ENCODE measurements at places on chromosomes 4 and X.

- no peak for DNase-seq
These were observed 133.2 kb downstream of the NLGN4X start for GRCh38 chrX:6095469-6095868.

DNA sequence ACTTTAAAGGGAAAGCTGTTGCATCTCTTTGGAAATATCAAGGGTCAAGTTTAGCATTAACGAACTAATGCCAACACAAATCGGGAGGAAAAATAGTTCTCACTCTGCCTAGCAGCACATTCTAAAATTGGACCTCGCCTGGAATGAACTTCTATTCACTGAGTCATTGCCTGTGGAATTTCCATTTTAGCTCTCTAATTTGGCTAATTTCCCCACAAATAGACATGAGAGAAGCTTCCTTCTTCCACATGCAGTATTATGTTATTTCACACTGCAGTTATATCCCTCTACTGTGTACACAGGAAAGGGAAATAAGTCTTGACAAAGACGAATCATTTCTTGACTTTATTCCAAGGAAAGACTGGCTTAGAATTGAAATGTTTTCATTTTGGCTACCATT, 9.3 kb downstream of the ZXDA start:
- no peak for DNase-seq

DNA sequence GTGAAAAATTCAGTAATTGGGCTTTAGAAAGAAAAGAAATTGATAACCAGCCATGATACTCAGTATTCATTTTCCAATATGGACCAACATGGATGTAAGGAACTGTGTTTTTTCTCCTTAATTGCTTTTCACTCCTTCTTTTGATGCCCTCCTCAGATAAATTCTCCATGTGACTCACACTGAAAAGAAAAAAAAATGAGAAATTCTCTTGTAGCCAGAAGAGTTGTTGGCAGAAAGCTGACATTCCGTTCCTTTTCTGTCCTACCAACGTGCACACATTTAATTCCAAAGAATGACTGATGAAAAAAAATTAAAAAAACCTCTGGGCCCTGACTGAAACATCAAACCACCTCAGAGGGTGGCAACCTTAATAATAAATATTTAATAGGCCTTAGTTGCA, 153.1 kb downstream of the AMELX start:
- DNase-seq: no peak

DNA sequence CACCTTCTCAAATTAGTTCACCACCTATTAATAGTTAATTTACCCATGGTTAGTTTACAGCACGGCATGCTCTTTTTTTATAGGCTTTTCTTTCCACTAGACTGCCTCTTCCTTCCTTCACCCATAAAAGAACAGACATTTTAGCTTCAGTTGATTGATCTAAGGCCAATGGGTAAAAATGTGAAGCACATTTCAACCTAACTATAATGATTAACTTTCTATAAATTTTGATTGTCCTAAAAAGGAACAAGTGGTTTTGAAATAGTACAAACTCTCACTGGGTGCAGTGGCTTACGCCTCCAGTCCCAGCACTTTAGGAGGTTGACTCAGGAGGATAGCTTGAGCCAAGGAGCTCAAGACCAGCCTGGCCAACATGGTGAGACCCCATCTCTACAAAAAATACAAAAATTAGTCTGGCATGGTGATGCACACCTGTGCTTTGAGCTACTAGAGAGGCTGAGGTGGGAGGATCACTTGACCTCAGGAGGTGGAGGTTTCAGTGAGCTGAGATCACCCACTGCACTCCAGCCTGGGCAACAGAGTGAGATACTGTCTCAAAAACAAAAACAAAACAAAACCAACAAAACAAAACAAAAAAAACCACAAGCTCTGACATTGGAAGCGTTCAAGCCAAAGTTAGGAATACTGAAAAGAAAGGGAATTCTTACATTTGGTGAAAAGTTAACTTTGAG, 89.9 kb upstream of the FAT1 start:
- DNase-seq: no peak

DNA sequence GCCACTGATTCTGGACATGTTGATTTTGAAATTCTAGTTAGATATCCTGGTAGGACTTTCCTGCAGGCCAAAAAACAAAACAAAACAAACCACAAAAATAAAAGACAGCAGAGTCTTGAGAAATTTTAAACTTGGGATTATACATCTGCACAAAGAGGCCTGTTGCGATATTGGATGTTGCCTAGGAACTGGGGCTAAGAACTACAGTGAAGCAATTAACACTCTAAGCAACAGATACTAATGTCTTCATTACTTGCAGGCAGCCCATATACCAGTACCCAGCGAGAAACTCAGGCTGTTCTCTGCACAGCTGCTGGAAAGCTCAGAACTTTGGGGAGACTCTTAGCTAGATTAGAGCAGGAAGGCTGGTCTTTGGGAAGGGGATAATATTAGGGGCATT, 69.1 kb upstream of the SCOC start:
- no peak for DNase-seq

DNA sequence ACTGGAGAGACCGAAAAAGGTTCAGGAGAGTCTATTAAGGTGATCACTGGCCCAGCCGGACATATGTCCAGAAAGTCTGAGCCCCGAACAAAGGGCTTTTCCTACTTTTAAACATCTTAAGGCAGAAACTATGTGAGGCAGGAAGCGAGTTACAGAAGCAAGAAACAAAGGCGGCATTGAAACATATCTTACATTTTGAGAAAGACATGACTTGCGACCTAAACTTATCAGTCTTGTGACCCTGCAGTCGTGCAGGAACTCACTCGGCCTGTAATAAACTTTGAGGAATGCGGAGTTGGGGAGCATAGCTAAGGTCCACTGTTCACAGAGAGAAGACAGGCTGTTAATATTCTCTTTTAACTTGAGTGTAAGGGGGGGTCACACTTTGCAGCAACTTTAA, 158.7 kb downstream of the TBX22 start:
- no peak for DNase-seq

- DNase-seq: no peak
These were observed 1206.5 kb upstream of the PABPC4L start for GRCh38 chr4:135408109-135408508.

DNA sequence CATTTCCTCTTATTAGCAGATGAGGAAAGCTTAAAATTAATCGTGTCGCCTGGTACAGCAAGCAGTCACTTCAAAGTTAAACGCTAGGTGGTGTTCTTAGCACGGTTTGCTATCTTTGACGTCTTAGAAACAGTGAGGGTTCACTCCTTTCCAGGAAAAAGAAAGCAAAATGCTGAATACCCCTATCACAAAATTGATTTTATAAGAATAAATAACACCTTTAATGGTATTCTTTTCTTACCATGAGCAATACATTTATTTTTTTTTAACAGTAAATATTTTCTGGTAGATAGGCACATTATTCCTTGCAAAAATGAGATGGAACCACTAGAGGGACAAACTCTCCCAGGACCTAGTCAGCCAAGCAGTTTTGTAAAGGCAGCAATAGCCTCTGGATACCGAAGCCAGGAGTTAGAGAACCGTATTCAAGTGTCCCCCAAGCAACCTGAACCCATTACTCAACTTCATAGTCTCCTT, 153.9 kb downstream of the KDR start:
- DNase-seq: peak; percentile 26

GRCh38 chr4:177251237-177251636, 58.4 kb upstream of the NEIL3 start:
- DNase-seq: peak; percentile 50

DNA sequence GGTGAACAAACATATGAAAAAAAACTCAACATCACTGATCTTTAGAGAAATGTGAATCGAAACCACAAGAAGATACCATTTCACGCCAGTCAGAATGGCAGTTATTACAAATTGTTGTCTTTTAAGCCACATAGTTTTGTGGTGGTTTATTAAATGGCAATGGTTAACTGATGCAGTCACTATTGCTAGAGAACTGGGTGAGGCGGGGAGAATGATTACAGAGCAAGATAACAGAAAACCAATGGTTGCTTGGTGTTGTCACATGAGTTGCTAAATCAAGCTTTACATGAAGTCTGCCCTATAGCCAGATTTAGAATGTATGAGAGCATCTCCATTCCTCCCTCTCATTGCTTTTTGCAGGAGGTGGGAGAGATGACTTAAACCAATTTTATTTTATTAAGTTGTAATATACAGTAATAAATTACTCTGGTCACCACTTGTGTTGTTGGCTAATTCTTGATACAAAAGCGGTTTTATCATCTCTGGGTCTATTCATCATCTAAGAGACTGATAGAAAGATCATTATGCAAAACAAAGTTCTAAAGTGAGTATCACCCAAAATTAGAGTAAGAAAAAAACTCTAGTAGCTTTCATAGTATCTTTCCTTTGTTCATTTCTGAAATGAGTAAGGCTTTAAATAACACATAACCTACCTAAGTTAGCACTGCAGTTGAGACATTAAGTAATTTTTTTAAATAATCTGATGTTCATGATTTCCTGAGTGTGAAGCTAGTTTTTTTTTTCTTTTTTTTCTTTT, 859.5 kb downstream of the STIM2 start:
- DNase-seq: no peak

DNA sequence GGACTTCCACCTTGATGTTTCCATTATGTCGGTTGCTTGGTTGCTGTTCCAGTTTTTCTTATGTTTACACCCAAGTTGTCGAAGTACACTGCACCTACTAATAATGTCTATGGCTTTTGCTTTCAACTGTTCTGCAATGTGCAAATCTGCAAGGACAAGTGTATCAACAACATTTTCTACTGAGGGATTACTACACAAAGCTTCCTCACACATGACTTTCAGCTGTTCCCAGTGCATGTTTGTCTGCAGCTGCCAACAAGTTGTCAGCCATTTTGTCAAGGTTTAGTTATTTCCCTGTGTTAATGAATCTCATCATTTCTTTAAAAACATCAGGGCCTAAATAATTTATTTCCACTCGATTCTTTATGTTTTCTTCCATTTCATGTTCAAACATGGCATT, 45.4 kb upstream of the UGT2A3 start:
- DNase-seq: no peak

DNA sequence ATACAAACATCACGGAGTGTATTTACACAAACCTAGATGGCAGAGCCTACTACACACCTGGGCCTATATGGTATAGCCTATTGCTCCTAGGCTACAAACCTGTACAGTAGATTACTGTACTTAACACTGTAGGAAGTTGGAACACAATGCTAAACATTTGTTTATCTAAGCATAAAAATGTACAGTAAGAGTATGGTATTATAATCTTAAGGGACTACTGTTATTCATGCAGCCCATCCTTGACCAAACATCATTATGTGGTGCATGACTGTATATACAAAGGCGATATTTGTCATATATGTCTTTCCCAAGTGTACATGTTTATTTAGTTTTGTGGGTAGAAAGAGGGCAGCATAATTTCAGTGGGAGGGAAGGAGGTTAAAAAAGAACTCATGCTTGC, 177.7 kb upstream of the FSTL5 start:
- no peak for DNase-seq

DNA sequence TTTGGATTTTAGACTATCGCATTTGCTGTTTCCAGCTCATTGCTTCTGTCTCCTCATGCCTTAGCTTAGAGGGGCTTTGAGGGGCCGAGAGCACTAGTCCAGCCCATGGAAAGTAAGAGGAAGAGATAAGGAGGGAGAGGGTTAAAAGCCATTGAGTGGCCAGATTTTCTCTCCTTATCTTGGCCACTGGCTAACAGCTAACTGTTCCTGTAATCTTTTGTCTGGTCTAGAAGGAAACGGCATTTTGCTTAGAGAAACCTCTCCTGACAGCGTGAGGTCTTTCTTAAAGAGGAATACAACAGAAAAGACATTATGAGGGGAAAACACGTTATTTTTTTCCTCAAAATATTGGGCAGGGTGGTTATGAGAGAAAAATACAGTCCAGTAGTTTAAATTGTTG, 7.9 kb downstream of the GPR101 start:
- no peak for DNase-seq

- no peak for DNase-seq
These were observed 989.2 kb upstream of the SLIT2 start for GRCh38 chr4:19262467-19262866.

DNA sequence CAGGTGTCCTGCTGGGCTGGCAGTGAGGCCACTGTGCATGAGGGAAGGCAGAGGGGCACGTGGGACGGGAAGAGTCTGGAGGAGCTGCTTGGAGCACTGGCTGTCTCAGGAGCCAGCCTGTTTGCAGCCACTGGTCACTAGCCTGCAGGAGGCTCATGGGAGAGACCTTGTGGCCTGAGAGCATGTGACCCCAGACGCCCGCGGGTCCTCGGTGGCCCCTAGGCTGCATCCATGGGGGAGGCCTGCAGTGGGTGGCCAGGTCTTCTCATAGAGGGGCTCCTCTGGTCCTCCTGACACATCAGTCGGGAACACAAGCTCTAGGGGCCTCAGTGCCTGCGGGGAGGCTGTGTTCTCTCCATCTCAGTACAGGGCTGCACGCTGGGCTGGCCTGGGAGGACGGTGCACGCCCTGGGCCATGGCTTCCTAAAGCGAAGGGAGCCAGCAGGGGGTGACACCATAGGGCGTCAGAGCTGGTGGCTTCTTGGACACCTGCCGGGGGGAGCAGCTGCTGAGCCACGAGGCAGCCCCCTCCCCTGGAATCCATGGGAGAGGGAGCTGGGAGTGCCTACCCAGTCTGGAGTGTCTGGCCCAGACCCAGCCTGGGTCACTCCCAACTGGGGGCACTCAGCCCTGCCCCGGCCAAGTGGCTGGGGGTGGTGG, 12.3 kb downstream of the NAT8L start:
- DNase-seq: no peak

DNA sequence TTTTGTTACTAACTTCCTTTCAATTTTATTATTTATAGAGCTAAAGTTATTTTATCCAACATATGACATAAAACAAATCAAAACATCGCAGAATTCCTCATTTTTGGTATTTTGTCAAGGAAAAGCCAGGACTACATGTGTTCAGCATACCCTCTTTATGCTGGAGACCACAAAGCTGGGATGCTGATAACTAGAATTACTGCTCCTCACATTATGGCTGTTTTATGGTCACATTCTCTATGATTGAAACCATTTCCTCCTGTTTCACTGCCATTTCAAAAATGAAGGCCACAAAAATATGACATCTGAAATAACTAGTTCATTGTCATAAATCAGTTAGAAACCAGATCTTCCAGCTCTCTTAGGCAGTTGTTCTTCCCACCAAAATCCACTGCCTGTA, 41.7 kb downstream of the KLHL34 start:
- no peak for DNase-seq

DNA sequence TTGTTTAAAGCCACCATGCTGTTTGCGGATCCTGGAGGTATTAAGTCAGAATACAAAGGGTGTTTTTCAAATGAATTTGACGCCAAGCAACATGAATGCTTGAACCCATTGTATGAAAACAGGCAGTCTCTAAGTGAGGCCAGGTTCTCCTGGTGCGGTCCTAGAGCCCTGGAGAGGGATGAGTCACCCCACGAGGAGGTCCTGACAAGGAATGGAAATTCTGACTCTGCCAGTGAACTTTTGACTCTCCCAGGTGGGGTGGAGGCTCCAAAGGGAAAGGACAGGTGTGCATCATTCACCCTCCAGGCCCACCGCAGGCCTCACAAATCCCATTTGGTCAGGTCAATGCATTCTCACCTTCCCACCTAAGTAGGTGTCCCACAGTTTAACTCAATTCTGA, 1.5 kb downstream of the TRIM2 start:
- DNase-seq: no peak

DNA sequence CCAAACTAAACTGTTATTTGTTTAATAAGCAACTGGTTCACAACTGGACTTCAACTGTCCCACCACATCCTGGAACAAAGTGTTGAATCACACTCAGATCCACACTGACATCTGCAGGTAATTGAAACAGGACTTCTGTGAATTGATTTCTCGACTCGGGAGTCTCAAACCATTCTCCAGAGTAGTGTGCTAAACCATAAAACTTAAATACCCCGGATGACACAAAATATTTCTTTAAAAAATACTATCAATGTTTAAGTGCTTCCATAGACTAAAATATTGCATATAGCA, 95.4 kb upstream of the PLAC1 start:
- DNase-seq: no peak

Measured in activated naive CD4-positive, alpha-beta T cell treated with anti-CD3 and anti-CD28 coated beads, Interleukin-2, amount 10 ng/mL, durations not matched to agents 7 days and 5 days (primary cell).